IMR-90 (cell line): ENCODE measurements at places on chromosomes 5 and 9. TPM values are rescaled to one million over a fixed set of nuclear protein-coding genes. Genes with fewer than 3 reads are reported as not detected.

The PCDHB7 gene
- 0.18 and 0.28 TPM in 2 replicates for total RNA-seq

The CAMK2A gene
- total RNA-seq = under 0.01 and 0.18 TPM in 2 replicates

The TNIP1 gene
- total RNA-seq = 88.0 and 92.8 TPM in 2 replicates

The IFNA13 gene
- not detected in 2 replicates for total RNA-seq

The IRX2 gene
- 0.36 and 0.56 TPM in 2 replicates for total RNA-seq

The PRRX2 gene
- total RNA-seq = 12.7 and 13.1 TPM in 2 replicates

The PRR16 gene
- 9.9 and 10.6 TPM in 2 replicates for total RNA-seq

The DAB2IP gene
- 5.6 and 6.1 TPM in 2 replicates for total RNA-seq
